Stimulated activated CD8-positive, alpha-beta memory T cell treated with anti-CD3 and anti-CD28 coated beads, Interleukin-4, amount 100 ng/mL, for 1 hour (primary cell): ENCODE measurements at places on chromosomes 2 and 18.

GRCh38 chr2:232328516-232329460 is 49.8 kb upstream of the ALPP start:
- DNase-seq, result no peak

DNA sequence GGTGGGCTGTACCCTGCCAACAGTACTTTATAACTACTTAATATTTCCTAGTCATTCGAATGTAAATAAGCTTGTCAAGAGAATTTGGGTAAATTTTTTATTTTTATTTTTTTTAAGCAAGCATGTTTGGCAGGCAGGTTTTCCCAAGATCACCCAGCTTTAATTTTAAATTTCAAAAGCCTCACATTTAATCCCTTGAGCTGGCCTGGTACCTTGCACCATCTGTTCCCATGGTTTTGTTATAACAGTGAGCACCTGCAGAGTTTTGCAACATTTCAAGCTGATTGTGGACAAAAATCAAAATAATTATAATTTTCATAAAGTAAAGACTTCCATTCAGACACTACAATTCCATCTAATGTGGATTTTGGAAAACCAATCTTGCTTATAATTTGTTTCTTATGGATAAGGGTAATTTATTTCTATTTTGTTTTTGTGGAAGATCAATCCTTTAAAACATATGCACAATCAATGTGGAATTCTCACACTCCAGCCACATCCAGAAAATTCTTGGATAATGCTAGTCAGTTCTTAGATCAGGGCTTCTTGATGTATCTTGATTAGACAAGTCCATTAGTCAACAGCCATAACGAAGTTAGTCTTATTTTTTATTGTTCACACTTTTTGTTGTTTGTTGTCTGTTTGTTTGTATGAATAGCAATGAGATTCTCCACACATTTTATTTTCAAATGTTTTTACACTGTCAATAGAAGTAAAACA is 689.3 kb downstream of the NR4A2 start:
- DNase-seq, result no peak

- no peak for DNase-seq
Measured at GRCh38 chr2:73939419-73939818, 12.7 kb downstream of the DGUOK start.

- no peak for DNase-seq
Measured at GRCh38 chr2:16628314-16628713, 37.3 kb downstream of the CYRIA start.

- no peak for DNase-seq
Measured at GRCh38 chr2:242056785-242057184, 187.3 kb downstream of the RTP5 start.

GRCh38 chr18:62850619-62851306 is 135.4 kb downstream of the PHLPP1 start:
- no peak for DNase-seq

DNA sequence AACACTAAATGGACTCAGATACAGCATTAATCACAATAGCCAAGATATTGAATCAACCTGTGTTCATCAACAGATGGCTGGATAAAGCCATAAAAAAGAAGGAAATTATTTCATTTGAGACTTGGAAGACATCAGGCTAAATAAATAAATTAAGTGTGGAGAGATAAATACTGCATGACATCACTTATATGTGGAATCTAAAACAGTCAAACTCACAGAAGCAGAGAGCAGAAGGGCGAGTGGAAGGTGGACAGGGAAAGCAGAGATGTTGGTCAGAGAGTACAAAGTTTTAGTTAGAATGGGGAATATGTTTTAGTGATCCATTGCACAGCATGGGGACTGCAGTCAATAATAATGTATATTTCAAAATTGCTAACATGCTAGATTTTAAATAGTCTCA is 207.2 kb downstream of the VAPA start:
- DNase-seq, result no peak

- no peak for DNase-seq
Measured at GRCh38 chr2:84856787-84857186, 24.1 kb downstream of the TRABD2A start.

DNA sequence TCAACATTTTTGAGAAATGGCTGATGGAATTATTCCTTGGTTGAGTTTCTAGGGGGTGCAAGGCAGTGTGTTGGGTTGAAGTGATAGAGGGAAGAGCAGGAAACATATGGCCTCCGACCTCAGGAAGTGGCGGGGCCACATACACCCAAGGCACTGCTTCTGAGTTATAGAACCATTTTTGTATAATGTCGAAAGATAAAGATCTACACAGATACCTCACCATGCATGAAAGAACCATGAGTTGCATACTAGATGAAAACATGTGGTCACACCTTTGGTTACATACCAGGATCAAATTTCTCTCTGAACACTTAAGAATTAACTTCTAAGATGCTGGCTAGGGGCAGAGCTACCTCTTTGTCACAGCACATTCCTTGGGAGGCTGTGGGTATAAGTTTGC is 23.2 kb downstream of the LAMA3 start:
- DNase-seq, result no peak

DNA sequence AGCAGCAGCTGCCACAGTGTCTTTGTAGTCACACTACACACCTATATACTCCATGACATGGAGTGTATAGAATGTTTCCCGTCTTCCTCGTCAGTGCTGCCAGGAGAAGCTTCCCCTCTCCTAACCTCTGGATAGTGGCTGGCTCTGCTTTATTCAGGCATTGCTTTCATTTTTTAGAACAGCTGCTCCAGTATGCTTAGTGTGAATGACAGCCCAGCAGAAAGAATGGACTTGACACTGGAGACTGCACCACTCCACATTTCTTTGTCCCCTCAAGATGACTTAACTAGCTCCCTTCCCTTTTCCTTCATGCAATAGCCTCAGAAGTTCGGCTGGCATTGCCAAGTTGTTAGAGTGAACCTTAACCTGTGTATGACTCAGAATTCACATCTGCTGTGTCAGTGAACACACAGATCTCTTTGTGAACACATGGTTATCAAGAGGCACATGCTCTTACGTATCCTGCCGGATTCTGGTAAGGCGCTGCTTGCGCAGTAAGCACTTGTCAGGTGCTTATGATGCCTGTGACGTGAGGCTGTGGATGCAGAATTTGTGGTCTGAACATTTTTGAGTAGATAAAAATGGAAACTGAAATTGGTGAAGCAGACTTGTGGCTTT is 73.9 kb downstream of the NEDD4L start:
- no peak for DNase-seq

- DNase-seq, result no peak
Measured at GRCh38 chr2:86020984-86021383, 84.7 kb downstream of the POLR1A start.

GRCh38 chr2:202479090-202479489 is 103.0 kb downstream of the BMPR2 start:
- no peak for DNase-seq

- no peak for DNase-seq
Measured at GRCh38 chr18:5895876-5896740, 786 bp upstream of the TMEM200C start.

DNA sequence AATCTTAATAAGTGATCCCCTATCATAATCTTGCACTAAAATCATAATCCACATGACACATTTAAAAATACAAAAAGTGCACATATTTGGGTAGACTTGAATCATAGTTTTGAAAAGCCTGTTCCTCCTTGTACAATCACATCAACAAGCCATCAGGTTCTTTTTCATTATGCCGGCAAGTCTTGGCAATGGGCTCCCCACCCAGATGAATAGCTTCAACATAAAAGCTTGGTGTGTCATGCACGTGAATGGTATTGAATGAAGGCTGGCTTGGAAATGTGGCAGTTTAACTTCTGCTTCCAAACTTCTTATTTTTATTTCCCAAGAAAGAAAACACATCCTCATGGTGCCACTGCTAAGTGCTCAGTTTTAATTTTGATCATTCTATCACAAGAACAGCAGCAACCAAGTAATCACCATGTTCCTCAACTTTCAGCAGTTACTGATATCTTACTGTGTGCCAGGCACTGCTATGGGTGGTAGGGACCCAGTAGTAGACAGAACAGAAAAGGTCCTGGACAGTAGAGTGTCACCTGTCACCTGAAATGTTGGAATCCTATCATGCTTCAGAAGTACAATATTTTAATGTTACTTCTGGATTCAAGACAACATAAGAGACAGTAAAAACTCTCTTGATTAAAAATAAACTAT is 89.9 kb downstream of the AP1S3 start:
- DNase-seq, result no peak

DNA sequence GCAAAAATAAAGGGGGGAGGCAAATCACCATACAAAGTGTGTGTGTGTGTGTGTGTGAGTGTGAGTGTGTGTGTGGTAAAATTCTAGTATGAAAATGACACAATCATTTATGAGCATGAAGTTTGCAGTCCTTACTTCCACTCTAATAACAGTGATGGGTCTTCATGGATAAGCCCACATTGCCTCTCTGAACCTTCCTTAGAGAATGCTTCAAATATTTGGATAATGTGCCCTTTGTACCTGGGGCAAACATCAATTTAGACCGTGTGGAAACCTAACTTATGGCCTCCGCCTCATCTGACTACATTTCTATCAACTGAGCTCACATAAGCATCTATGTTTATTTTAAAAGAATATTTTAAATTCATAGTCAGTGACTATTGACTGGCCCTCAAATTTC is 3.7 kb downstream of the SCN9A start:
- DNase-seq, result no peak

GRCh38 chr2:59777120-59777519 is 776.3 kb downstream of the BCL11A start:
- DNase-seq, result no peak

DNA sequence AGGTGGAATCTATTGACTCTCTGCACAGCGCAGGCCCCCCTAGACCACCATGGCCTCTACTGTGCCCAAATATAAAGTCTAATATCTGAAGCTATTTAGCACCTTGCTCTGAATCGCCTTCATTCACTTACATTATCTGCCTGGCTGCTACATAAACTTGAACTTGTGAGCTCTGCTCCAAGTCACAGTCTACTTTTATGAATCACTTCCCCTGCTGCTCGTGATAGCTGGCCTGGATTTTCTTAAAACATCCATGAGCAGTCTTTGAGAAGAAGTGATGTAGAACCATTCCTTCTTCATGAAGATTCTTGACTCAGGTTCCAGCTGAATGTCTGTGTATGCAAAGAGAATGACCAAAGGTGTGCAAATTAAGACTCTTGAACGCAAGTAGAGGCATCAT is 359.5 kb downstream of the RND3 start:
- no peak for DNase-seq

DNA sequence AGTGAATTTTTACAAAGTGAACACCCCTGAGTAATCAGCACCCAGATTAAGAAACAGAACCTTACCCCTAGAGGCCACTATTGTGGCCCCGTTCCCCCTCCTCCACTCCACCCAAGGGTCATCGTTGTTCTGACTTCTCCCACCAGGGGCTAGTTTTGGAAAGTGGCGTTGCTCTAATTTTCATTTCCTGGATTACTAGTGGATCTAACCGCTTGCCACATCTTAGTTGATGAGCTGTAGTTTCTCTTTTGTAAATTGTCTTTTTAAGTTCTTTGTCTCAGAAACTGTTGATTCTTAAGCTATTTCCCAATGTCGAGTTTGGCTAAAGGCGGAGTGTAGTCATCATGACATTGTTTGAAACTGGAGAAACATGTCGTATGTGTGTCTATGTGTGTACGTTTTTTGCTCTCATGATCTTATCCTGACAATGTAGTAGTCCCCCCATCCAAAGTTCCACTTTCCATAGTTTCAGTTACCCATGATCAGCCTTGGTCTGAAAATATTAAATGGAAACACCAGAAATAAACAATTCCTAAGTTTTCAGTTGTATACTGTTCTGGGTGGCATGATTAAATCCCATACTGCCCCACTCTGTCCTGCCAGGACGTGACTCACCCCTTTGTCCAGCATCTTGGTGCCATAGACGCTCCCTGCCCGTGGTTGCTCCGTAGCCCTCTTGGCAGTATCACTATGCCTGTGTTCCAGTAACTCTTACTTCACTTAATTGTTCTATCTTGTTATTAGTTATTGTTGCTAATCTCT is 71.0 kb upstream of the SP3 start:
- DNase-seq, result no peak
